ENCODE measurements at places on chromosomes 2 and 18. TPM values are rescaled to one million over a fixed set of nuclear protein-coding genes. Genes with fewer than 3 reads are reported as not detected.

GRCh38 chr18:3193331-3193730 is 26.4 kb downstream of the MYOM1 start:
- DNase-seq, result no peak

- no peak for DNase-seq
Measured at GRCh38 chr2:238978497-238978896, 130.6 kb downstream of the TWIST2 start.

DNA sequence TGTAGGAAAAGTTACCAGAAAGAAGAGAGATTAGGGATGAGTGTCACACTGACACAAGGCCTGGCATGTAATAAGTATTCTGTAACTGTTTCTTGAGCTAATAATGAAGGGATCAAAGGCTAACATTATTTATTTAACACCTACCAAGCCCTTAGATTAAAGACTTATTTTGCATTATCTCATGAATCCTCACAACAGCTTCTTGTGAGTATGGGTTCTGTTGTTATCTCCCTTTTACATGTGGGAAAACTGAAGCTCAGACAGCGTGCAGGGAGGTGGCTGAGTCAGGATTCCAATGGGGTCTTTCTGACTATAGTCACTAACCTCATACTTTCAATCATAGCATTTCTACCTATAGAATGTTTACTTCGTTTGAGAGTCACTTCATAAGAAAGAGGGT is 79.0 kb upstream of the PROKR1 start:
- no peak for DNase-seq

DNA sequence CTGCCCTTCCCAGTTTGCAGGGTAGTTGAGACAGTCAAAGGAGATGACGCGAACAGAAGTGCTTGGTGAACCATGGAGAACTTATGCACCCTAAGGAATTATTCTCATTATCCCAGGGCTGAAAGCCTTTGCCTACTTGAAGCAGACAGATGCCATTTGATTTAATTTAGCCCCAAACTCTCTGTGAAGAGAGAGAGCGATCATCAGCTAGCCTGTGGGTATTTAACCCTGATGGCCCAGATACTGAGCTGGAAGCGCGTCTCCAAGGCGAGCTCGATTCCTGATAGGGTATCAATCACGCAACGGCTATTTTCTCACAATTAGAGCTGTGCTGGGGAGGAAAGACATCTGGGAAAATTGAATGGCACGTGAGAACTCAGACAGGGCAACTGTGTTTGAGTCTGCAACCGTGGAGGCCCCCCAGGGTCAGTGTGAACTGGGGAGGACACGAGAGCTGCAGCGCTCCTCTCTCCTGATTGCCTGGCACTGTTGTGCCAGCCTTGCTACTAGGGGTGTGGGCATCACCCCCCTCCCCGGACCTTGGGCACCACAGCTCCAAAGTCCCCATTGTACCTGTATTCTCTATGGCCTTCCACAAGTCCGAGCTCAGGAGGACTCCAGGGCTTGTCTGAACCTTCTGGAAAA is 73.2 kb downstream of the CAPN13 start:
- DNase-seq, result no peak

GRCh38 chr18:58755304-58756010 is 84.2 kb downstream of the MALT1 start:
- peak; percentile 55 for DNase-seq

The TMEM247 gene
- total RNA-seq, result not detected

DNA sequence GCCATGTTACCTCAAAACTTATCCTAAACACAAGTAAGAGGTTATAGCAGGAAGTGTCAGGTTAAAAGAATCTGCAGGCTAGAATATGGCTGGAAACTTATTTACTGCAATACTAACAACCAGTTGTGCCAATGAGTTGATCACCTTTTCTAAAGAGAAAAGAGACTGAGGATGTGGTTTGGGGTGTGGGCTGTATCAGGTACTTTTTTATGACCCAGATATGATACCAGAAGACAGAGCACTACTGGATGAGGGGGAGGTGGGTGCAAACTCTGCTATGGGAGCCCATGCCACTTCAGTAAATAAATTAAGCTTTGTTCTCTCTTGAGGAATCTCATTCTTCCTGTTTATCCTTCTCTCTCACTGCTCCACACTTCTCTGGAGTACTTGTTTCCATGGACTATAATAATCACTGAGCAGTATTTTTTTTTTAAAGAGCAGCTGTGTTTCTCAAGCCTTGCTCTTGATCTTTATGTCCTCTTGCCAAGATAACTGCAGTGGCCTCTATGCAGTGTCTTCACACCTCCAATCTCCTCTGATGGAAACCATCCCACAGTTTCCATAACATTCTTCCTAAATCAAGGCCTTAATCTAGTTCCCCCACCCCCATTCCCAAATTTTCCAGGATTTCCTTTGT is 51.2 kb upstream of the NOSTRIN start:
- peak; percentile 56 for DNase-seq

- DNase-seq, result peak; percentile 37
Measured at GRCh38 chr2:37555457-37555856, 116.0 kb downstream of the CDC42EP3 start.

GRCh38 chr2:97798416-97798815 is 85.0 kb downstream of the ZAP70 start:
- DNase-seq, result no peak

- no peak for DNase-seq
Measured at GRCh38 chr2:228705318-228705717, 523.8 kb upstream of the SPHKAP start.

Data from activated CD4-positive, alpha-beta T cell treated with anti-CD3 and anti-CD28 coated beads for 36 hours (primary cell).